Suppressor macrophage (primary cell): ENCODE measurements at places on chromosomes 3 and 15.

DNA sequence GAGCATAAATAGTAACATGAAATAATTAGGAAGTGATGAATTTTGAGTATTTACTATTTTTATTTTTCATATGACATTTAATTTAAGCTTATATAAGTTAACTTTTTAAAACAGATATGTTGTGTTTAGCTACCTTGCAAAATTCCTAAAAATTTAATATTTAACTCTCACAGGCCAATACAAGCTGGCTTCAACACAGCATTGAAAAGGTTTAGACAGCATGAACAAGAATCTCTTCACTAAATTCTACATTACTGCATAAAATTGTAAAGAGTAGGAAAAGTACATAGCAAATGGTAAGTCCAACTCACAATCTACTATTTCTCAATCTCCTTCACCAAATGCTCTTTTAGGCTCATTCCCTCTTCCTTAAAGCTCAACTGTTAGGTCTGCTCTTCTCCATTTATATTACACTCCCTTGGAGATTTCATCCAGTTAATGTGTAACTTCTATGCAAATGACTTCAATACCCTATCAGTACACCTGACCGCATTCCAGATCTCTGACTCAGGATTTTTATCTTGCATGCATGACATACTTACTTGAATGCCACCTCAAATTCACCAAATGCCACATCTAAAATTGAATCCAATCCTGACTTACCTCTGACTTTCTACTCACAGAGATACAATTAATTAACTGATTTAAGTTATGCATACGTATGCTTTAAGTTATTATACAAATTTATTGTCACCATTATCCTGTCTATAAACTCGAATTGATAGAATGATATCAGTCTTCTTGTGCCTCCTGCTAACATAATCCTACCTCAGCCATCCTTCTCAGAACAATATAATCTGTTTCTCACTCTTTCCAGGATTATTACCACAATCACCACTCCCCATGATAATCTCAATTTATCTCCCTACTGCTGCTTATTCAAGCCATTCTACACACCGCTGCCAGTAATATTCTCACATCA lies 127.0 kb downstream of the STAG1 start:
- no peak for DNase-seq

DNA sequence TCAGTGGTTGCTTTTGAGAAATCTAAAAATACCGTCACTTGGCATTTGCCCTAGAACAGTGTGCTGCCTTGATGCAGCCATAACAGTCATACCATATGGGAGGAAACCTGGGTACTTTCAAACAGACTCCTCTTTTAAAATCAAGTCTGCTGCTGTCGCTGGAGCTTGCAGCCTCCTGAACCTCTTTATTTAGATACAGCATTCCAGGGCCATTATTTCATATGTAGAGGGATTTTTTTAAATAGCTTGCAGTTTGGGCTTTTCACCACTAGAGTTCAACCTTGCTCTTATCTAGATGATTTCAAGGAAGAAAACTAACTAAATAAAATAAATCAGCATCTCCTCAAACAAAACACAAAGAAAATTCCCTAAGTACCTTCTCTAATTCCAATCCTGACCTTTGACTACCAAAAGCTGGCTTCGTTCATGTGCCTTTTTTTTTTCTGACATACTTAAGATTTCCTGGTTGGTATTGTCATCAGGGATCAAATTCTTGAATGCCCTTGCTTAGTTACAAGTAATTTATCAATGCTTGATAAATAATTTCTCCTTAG lies 111.6 kb downstream of the KBTBD8 start:
- peak; percentile 54 for DNase-seq

DNA sequence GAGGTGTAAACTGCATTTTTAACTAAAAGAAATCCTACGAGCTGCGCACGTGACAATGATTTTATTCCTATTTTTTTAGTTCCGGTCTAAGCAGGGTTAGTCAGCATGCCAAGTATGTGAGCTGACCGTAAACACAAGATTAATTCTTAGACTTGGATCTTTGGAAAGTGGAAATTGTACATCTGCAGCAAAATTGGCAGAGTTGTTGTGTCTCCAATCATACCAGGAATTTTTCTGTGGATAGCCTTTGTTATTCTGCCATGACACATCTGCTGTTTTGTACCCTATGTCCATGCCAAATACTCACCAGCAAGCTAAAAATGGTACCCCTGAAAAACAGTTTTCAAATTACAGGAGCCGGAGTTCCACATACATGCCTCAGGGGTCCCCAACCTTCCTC lies 562.5 kb downstream of the UNC13C start:
- DNase-seq, result no peak

DNA sequence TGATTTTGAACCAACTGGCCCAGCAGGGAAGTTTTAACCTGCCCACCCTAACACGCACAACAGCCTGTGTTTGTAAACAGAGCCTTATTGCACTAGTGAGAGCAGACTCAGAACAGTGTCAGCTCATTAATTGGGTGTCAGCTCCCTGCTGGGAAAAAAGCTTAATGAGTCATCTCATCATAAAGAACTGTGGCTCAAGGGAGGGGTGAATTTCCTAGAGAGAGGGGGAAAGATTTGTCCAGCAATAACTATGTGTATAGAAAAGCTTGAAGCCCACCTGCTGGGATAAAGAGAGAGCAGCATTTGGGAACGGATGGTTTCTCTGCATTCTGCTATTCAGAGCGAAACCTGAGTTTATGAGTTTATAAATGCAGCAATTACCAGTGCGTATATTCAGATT lies 48.9 kb upstream of the GMNC start:
- DNase-seq, result no peak

- DNase-seq, result no peak
Observed at GRCh38 chr3:14392231-14392630, 10.2 kb upstream of the SLC6A6 start.

DNA sequence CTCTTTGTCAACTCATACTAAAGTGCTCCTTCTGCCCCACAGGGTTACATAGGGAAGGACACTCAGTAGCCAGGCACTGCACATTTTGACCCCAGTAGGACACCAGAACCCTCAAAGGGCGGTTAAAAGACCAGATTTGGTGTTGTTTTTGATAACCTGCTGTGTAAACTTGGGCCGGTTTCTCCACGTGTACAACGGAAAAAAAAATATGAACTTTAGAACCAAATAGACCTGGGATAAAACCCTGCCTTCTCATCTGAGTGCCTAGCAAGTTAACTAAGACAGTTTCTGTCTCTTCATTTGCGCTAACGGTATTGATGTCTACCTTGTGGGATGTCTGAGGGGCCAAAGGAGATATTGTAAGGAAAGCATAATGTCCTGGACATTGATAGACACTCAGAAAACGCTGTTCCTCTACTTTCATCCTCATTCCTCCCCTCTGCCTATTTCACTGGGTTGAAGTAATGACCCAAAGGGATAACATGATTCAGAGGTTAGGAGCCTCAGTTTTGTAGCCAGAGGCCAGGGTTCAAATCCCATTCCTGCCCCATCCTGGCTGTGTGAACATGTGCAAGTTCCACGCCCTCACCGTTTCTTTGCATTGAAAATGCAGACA lies 155.9 kb upstream of the LPP start:
- no peak for DNase-seq

GRCh38 chr3:85939074-85939482 lies 980.3 kb downstream of the CADM2 start:
- DNase-seq, result no peak

GRCh38 chr3:6825524-6825923 lies 35.4 kb upstream of the GRM7 start:
- DNase-seq, result no peak

DNA sequence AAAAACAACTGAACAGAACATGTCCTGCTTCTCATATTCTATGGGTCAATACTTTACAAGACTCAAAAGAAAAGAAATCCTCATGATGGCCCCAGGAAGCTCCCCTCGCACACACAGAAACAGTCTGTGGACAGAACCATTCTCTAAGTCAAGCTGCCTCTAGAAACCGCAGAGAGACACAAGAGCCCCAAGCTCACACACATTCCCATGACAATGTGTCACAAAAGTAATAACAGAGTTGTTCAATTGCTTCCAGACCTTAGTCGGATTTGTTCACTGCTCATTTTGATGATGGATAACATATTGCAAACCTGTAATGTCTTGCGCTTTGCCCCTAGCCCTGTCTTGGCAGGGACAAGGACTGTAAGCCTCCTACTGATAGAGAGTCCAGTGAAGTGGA lies 60.9 kb downstream of the UMPS start:
- DNase-seq, result peak; percentile 27
